Pancreas (tissue), 10 donors: ENCODE measurements at places on chromosomes 7 and 10. TPM values are rescaled to one million over a fixed set of nuclear protein-coding genes. Genes with fewer than 3 reads are reported as not detected.

- no peak for DNase-seq
Measured at GRCh38 chr10:99652800-99653390, 6.4 kb upstream of the ENTPD7 start.

GRCh38 chr7:121076350-121077164 lies 88.0 kb downstream of the CPED1 start:
- DNase-seq: no peak

The CALML5 gene
- not detected for total RNA-seq

DNA sequence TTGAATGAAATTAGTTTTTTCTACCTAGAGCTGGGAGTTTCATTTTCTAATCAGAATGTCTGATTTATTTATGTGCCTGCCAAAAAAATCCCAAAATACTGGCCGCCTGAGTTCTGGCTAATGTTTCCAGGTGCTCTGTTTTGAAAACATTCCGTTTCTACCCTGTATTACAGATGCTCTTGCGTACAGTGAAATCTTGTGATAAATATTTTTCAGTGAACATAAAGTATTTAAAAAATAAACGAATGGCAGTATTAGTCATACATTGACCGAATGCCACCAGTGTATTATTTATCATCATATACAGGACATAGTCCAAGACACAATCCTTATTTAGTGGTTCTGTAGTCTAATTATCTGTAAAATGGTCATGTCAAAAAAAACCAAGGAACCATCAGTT lies 102.8 kb downstream of the KAT6B start:
- DNase-seq: no peak
